ENCODE measurements at places on chromosomes 2 and 18.

GRCh38 chr2:199495147-199495546 is 37.4 kb upstream of the SATB2 start:
- no peak for DNase-seq

- DNase-seq = no peak
Observed at GRCh38 chr2:224666951-224667553, 49.1 kb downstream of the CCDC195 start.

- no peak for DNase-seq
Observed at GRCh38 chr2:5803547-5803946, 111.4 kb downstream of the SOX11 start.

- DNase-seq = no peak
Observed at GRCh38 chr2:71482055-71482454, 28.7 kb downstream of the DYSF start.

GRCh38 chr2:138176862-138177439 is 212.7 kb downstream of the HNMT start:
- DNase-seq = no peak

- DNase-seq = no peak
Observed at GRCh38 chr2:64153811-64154210, 9.6 kb upstream of the PELI1 start.

DNA sequence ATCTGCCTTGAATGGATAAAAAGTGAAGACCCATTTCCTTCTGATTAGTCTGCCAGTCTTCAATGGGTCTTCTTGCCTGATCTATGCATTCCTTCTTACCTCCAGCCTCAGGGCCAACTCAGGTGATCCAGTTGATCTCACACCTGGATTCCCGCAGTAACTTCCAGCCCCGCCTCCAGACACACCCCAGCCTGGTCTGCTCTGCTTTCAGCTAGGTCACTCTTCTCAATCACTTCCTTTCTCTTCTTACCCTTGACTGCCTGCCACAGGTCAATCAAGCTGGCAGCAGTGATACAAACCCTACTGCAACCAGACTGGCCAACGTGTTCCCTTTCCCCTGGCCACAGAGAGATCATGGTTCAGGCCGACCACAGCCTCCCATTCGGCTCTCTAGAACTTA is 263.6 kb downstream of the ZNF516 start:
- no peak for DNase-seq

Data from stimulated activated CD4-positive, alpha-beta T cell treated with anti-CD3 and anti-CD28 coated beads, Interleukin-1b, Interleukin-23, amount 100 ng/mL, for 24 hours (primary cell).